ENCODE measurements at places on chromosomes 2 and 18.

- no peak for DNase-seq
These were observed at the start of gene SCN7A for GRCh38 chr2:166494140-166494624. Gene SCN7A (minus strand): TSS chr2:166494249. CDS start chr2:166477696, 16,553 bp downstream.

- no peak for DNase-seq
These were observed 123.7 kb upstream of the CTDP1 start for GRCh38 chr18:79555885-79556284.

DNA sequence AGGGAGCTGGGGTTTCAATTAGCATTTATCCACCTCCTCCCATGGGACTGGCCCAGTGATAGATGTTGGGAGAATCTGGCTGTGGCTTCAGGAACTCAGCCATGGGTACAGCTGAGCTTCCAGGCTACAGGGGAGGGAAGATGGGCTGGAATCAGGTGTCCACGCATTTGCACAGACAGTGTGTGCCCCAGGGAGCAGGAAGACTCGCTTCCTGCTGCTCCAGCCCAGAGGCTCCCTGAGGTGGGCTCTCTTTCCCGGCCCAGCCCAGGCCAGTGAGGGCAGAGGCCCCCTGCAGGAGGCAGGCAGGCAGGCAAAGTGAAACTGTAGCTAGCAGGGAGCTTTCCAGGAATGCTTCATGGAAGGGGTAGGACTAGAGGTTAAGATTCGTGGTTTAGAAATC lies 28.7 kb downstream of the DYSF start:
- no peak for DNase-seq

DNA sequence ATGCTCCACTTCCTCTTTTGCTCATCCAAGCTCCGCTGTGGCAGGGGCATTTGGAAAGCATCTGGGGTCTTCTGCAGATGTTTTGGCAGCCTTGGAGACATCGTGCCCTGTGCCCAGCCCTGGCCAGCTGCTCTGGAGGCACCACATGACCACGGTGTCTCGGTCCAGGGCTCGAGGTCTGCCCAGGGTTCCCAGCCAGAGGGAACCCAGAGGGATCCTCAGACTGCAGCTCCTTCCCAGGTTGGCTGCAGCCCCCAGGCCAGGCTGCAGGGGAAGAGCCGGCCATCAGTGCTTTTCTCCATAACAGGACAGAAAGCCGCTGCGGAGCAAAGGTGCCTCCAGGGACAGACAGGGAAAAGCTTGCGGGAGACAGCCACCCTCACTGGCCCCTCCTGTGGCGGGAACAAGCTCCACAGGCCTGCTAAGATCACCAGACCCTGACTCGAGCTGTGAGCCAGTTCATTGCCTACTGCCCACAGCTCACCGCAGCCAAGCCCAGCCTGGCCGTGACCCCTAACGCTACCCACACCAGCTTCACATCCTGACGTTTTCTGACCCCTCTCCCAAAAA lies 74.7 kb downstream of the SMAD7 start:
- DNase-seq: no peak

DNA sequence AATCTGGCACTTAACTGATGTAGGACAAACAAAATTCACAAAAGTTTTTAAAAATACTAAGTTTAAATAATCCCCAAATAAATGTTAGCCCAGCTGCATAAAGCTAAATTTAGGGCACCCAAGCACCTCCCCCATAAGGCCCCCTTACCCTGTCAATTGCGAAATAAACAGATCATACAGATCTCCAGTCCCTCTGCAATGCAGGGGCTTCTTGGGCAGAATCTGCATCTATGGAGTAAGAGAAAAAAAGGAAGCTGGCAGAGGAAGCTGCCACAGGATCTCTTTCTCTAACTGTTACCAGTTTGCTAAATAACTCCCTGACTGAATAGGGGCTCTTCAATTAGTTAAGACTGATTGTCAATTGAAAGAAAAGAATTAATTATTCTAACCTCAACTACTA lies 117.7 kb downstream of the MEMO1 start:
- no peak for DNase-seq

DNA sequence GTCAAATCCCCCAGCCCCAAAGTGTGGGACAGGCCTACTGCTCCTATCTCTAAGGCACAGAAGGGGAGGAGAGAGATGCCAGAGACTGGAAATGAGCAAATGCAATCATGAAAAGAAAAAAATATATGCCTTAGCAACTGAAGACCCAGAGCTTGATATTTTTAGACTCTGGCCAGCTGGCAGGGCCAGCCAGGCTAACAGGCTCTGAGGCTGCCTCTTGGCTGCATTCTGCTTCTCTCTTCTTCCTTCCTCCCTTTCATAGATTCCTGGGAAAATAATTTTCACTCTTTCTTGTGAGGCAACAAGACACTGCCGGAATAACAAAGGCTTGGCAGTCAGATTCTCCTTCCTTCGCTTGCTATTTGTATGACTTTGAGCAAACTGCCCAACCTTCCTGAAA lies 209.1 kb downstream of the RAD51AP2 start:
- DNase-seq: no peak

DNA sequence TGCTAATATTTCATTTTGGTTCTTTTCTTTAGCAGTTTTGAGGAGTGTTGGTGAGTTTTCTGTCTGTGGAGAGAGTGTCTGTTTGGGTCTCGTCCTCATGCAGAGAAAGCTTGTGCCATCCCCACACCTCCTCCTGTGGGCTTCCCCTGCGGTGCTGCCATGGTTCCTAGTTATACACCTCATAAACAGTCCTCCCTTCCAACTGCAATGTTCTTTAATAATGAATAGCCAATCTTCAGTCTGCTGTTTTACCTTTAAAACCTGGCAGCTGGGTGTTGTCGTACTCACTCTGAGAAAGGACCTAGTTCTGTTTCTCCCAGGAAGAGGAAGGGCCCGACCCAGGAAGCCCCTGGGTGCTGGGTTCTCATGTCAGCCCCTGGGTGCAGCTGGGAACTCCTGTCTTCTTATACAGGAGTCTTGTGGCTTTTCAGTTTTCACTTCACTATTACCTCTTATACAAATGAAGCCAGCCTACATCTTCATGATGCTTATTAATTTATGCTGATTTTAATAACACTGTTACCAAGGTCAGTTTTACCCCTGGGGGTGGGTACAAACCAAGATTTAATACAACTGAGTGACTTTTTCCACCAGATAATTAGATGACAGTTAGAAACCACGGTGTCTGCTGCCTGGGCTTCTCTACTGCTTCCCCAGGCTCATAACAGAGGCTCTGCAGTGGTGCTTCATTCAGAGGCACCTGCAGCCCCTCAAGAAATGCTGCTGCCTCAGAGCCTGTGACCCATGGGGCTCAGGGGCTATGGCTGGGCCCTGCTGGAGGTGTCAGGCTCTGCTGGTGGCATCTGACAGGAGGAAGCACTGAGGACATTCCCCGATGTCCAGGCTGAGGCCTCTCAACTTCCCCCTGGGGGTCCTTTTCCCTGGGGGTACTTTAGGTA lies 59.1 kb downstream of the COA5 start:
- DNase-seq: no peak

DNA sequence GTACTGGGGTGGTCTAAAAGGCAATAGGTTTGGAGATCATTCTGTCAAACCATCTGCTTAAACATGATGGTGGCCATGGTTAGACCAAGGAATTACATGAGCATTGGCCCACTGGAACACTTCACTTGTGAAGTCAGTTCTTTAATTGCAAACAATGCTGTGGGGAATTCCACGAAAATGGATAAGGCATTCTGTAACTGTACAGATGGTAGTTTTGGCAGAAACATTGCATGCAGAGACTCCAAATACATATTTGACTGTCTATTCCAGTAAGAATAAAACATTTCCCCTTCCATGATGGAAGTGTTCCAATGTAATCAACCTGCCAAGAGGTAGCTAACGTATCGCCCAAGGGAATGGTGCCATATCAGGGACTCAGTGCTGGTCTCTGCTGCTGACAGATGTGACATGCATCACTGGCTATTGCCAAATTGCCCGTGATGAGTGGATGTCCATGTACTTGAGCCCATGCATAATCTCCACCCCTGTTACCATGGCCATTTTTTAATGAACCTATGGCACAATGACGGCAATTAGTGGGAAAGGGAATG lies 417.9 kb downstream of the CDH7 start:
- DNase-seq: no peak

- DNase-seq: no peak
These were observed 66.5 kb downstream of the ABI2 start for GRCh38 chr2:203394519-203395227.

GRCh38 chr2:72685638-72686213 lies 140.1 kb downstream of the EXOC6B start:
- DNase-seq: no peak

- DNase-seq: no peak
These were observed 56.9 kb upstream of the CCDC141 start for GRCh38 chr2:179106676-179107428.

DNA sequence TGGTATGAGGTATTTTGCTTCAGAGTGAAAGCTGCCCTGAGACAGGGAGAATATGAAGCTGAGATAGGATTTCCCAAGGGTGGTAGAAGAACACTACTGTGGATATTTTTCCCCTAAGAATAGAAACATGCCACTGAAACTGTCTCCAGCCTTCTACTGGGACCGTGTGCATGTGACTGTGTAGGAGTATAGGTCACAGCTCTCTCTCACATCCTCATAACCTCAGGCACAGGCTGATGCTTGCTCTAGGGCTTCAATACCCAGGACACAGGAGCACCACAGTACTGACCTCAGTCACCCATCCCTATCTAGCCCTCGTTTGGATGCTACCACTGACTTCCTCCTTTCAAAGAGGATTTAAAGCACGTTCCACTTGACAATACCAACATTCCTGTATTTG lies 67.2 kb downstream of the REV1 start:
- no peak for DNase-seq

- no peak for DNase-seq
These were observed 1.7 kb downstream of the SYT4 start for GRCh38 chr18:43275546-43275945.

DNA sequence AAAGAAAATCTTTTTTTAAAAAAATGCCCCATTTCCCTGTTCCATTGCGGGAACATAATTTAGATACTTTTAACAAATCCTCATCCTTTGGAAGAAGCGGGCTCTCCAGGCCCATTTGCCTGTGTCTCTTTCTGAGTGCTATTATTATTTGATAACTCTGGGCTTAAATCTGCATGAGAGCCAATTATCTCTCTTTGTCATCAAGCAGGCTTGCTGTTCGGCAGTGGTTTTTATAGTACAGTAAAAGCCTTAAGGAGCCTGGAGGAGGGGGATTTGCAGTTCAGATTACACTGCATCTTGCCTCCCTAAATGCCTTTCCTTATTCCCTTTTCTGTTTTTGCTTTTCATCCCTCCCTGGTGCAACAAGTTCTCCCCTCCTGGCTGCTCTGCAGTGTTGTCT lies 50.6 kb downstream of the CELF4 start:
- DNase-seq: no peak

DNA sequence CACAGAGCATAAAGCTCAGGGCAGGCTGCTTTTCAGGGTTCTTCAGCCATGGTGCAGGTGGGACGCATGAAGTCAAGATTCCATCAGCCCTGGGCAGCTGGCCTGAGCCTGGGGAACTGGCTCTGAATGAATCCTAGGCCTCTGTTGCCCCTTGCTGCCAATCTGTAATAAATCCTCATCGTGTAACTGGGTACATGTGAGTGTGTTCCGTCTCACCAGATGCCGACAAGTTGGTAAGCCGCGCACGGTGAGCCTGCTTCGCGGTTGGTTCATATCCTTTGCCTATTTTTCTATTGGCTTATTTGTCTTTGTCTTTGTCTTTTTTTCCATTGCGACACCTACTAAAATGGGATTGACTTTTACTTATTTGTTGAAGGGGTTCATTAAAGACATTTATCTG lies 27.7 kb downstream of the B3GNT7 start:
- no peak for DNase-seq

DNA sequence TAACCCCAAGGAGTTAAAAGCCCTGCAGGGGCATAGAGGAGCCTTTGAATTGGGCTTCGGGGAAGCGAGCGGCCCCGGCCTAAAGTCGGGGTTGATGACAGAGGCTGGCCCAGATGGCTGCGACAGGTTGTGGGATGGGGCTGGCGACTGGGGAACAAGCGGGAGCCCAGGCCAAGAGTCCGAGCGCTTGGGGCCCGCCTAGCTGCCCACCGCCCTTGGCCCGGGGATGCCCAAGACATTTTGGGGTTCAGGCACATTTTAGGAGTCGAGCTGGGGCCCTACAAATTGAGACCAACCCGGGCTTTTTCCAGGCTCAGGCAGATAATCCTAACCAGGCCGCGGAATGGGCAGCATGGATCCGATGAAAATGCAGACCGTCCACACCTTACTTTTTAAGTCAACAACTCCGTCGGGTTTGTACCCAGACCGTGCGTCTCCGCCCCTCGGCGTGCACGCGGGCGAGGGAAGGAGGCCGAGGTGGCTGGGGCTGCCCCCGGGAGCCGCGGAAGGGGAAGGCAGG lies 507 bp downstream of the RTKN start:
- DNase-seq: no peak

DNA sequence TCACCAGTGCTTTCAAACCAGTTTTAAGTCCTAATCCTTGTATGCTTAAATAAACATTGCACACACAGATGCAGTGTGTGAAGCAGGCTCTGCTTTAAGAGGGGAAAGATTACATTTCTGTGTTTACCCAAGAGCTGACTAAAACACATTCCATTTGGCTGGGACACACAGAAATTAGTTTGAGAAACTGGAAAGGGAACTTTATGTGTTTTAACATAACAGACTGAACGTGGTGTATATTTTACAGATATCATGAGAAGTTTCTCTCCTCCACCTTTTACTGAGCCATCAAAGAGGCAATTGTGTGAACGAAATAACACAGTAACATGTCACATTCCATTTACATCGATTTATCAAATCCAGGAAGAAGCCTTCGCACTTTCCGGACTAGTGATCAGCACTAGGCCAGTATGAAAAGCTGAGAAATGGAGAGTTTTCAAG lies 121.8 kb downstream of the MAIP1 start:
- DNase-seq: no peak

GRCh38 chr2:88832311-88832991 lies 141.0 kb downstream of the RPIA start:
- no peak for DNase-seq

DNA sequence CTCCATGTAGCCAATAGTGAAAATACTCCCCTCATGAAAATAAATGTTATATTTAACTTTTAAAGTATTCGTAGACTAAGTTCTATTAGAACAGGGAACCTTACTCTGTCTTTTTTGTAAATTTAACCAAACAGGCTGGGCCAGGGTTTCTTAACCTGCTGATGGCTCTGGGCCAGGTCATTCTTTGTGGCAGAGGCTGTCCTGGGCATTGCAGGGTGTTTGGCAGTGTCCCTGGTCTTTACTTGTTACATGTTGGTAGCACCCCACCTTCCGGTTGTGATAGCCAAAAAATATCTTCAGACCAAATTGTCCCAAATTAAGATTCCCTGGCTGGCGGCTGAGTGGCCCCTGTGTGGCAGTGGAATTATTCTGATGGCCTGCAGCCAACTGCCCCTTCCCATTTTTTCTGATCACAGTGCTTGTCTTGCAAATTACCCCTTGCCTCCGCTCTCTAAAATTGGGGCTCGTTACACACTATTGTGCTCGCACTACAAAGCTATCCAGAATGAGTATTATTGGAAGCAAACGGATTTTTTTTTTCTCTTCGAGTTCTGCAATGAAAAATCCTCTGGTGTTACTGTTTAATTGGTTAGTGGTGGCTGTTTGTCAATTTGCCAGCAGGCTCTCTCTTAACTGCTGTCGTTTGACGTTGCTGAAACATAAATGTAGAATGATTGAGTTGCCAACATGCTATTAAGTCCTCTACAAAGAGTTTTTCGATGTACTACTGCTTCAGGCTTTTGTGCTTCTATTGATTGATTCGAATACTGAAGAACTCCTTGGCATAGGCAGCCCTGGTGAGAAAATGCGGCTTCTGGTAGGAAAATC lies 216.9 kb downstream of the SH3RF3 start:
- DNase-seq: no peak

All from stimulated activated CD8-positive, alpha-beta memory T cell treated with anti-CD3 and anti-CD28 coated beads, Interleukin-15, amount 100 ng/mL, for 24 hours (primary cell).